ENCODE measurements at places on chromosomes 6 and 20.

DNA sequence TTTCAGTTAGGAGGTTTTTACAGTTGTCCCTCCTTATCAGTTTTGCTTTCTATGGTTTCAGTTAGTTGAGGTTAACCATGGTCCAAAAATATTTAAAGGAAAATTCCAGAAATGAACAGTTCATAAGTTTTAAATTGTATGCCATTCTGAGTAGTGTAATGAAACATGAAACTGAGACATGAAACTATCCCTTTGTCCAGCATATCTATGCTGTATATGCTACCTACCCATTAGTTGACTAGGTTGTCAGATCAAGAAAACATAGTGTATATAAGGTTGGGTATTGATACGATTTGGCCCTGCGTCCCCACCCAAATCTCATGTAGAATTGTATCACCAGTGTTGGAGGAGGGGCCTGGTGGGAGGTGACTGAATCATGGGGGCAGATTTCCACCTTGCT lies 39.1 kb downstream of the VGLL2 start:
- DNase-seq: no peak

DNA sequence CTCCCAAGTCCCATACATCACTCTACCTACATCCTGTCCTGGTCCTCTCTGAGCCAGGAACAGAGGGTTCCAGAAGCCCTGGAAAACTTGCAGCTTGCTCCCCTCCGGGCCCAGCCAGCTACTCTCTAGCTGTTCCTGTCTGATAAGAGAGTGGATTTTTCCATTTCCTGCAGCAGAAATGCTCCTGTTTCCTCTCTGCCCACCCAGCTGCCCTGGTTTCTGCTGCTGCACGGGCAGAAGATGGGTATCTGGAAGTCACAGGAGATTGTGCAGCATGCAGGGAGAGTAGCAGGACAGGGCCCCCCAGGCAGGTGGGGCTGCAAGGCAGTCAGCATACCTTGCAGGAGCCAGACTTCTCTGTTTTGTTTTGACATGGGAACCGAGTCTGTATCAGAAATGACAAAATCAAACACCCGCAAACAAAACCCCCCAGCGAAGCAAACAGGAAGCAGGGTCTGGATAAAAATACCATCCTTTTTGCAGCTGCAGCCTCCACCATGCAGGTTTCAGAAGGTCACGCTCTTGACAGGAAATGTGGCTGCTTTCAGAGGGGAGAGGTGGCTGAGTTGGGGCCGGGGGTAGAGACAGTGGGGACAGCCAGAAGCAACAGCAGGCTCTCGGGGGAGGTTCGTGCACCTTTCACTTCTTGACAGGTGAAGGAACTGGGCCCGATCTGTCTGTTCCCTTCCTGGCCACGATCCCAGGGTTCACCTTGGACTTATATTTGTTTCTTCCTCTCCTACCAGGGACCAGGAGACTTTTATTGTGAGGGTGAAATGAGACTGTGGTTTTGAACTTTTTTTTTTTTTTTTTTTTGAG lies 50.8 kb upstream of the FAM83D start:
- DNase-seq: no peak

DNA sequence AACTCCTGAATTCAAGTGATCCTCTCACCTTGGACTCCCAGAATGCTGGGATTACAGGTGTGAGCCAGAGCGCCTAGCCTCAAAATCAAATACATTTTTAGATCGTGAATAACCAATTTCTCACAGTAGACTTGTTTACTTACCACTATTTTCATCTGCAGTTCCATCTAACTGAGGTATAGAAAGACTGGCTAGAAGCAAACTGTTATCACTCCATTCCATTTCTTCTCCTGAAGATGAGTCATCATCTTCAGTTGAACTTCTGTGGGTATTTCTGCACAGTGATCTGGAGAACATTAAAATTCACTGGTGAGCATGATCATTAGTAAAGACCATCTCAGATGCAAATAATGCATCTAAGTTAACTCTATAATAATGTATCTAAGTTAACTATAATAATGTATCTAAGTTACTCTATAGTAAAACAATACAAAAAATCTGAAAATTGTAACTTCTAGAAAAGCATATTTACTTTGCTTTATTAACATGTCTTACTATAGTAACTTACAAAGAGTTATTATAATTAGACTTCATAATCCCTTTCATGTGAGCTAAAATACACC lies 105.4 kb downstream of the REV3L start:
- DNase-seq: no peak

GRCh38 chr20:63282946-63283345 lies 10.0 kb upstream of the COL20A1 start:
- DNase-seq: no peak

GRCh38 chr6:818196-818595 lies 125.3 kb upstream of the EXOC2 start:
- DNase-seq: no peak

DNA sequence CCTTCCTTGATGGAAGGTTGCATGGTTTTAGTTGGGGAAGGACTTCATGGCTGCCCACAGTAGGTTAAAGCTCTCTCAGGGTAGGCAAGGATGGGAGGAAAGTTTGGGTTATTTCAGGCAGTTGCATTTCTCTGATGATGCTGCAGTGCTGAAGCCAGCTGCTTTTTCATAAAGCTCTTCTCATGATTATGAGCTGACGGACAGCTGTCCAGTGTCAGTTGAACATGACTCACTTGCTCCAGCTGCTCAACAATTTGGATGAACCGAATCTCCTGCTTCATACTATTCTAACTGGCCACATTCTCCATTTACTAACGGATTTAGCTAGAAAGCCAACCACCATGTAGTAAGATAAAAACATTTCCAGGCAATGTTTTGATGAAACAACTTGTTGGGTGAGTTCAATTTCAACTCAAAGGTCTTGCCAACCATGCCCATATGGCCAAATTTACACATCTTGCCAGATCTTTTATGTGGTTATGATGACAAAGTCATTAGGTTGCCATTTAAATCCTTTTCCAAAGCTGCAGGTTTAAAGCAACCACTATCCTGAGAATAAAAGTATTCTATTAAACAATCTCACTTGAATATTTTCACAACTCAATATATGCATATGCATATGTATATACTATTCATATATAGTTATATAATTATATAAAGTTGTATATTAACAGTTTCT lies 125.9 kb downstream of the HS3ST5 start:
- no peak for DNase-seq

DNA sequence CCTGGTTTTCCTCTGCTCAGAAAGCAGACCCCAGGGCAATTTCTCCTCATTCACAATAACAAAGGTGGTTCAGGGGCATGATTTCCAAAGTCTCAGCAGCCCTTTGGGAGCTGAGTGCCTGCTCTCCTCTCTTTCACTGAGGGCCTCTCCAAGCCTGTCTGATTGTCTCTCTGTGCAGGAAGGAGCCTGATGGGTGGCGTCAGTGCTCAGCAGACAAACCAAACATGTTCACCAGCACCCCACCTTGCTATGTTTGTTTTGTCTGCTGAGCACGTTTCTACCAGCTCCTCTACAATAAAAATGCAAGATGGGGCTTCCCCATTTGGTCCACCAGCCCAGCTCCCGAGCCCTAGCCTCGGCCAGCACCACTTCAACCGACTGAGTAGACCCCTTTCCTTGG lies 25.4 kb upstream of the TCP11 start:
- no peak for DNase-seq

- no peak for DNase-seq
Observed at GRCh38 chr6:81820980-81821379, 68.5 kb upstream of the TENT5A start.

GRCh38 chr6:162372106-162372505 lies 355.5 kb downstream of the PRKN start:
- no peak for DNase-seq

DNA sequence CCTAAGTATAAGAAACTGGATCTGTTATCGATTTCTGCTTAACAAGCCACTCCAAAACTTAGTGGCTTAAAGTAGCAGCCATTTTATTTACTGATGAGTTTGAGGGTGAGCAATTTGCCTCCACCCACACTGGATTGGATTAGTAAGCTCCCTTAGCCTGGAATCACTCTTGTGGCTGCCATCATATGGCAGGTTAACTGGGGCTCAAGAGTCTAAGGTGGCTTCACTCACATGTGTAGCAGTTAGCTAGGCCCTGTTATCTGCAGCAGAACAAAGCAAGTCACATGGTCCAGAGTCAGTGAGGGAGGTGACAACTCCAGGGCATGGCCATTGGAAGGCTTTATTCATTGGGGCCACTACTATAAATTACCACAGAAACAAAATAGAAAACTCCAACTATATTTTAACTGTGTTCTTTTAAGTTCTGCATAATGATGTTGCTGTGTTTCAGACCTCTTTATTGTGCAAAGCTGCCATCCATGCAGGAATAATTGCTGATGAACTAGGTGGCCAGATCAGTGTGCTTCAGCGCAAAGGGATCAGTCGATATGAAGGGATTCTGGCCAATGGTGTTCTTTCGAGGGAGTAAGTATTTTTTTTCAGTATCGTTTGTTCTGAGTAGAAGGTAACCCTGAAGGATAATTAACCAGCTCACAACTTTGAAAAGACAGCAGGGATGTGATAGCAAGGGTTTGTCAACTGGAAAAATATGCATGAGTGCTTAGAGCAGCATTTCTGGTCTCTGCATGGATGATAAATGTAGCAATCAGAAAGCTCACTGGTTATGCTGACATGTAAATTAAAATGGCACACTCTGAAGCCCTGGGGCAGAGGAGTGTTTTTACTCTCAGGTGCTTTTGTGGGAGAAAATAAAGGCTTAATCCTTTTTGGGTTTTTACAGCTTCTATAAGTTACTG lies 49.6 kb downstream of the DCBLD1 start:
- DNase-seq: no peak

GRCh38 chr6:14174226-14174625 lies 56.7 kb downstream of the CD83 start:
- no peak for DNase-seq

- no peak for DNase-seq
Observed at GRCh38 chr6:52335576-52335975, 26.4 kb upstream of the PAQR8 start.

- DNase-seq: peak; percentile 35
Observed at GRCh38 chr6:117536317-117536716, 53.8 kb downstream of the DCBLD1 start.

GRCh38 chr6:39706819-39707335 lies 18.3 kb downstream of the KIF6 start:
- no peak for DNase-seq

- DNase-seq: no peak
Observed at GRCh38 chr6:108576709-108577108, 16.0 kb downstream of the FOXO3 start.

DNA sequence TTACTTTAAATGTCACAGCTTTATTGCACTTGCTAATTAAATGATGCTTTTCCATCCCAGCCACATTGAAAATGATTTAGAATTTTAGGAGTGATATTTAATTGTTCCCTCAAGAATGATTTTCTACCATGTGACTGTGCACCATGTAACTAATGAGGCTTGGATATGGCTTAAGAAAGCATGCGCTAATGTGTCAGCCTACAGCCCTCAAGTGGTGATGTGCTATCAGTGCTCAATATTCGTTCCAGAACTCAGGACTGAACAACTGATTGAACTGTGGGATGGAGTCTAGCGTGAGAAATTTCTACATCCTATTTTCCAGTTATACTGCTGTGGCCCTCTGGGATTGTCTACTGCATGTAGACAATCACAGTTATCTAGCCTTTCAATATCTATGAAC lies 71.5 kb downstream of the PKIB start:
- DNase-seq: no peak

- DNase-seq: no peak
Observed at GRCh38 chr6:35343092-35343834, 905 bp downstream of the PPARD start.

DNA sequence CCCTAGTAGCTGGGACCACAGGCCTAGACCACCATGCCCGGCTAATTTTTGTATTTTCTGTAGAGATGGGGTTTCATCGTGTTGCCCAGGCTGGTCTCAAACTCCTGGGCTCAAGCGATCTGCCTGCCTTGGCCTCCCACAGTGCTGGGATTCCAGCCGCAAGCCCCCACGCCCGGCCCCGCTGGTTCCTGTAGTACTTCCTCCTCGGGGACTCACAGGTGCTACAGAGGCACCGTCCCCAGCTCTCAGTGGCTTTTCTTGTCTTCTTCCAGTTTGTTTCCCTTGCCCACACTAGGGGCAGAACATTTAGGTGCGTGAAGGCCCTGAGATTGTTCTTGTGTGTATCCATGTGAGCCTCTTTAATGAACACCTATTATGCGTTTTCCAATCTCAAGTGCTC lies 773 bp upstream of the ZBP1 start:
- DNase-seq: no peak

DNA sequence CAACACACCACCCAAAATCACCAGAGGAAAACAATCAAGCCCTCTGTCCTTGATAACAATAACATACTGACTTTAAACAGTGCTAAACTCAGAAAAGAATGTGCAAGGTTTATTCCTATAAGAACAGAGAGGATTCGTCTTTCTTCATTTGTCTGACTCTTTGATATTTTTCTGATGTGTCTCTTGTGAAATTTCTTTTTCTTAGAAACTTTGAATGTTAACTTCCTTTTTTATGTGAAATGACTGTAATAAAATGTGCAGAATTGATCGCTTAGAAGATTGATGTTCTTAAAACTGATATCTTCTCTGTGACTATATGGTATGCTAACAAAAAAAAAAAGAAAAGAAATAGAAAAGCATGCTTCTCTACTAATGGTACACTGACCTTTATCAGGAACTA lies 947.4 kb upstream of the CITED2 start:
- no peak for DNase-seq

DNA sequence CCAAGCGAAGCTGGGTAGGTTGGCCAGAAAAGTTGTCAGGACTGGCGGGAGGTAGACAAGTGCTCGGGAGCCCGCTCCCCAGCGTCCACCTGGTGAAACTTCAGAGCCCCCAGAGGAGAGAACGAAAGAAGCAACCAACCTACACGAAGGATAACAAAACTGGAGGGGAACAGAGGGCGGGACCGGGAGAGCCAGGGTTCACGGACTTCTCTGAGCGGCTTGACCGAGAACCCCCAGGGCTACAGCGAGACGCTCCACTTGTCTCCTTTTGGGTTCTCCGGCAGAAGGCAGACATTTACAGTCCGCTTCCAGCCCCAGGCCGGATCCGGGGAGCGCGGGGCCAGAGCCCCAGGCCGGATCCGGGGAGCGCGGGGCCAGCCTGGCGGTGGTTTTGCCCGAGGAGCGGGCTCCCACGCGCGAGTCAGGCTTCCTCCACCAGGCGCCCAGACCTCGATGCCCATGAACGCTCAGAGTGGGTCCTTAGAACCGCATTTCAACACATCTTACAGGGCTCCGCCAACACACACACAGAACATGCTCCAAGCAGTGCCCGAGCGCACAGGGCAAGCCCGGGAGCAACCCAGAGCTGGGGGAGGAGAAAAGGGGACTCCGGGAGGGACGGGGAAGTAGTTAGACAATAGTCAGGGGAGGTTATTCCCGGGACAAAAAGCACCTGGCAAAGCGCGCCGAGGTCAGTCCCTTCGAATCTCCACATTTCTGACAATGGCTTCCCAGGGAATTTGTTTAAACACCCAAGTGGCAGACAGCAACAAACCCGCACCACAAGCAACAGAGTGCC lies 1.1 kb downstream of the PTPRK start:
- peak; percentile 49 for DNase-seq

- no peak for DNase-seq
Observed at GRCh38 chr20:39533858-39534257, 571.7 kb downstream of the DHX35 start.

DNA sequence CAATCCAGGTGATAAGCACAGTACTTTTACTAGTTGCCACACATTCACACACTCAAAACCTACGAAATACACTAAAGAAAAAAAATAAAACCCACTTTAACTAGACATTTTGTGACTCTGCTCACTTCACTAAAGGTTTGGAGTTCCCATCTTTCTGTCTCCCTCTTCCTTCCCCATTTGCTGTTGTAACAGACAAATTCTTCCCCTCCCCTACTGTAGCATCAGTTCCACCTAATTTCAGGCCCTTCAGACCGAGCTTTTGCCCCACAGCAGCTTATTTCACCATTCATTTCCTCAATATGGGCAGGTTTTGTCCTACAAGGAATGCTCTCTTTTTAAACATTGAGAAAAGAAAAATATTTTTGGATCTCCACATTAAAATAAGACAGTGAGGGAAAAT lies 31.3 kb upstream of the MRAP2 start:
- no peak for DNase-seq

Data from RCC 7860 (cell line).